Endodermal cell (in vitro differentiated cells): ENCODE measurements at places on chromosomes 7 and 10. TPM values are rescaled to one million over a fixed set of nuclear protein-coding genes. Genes with fewer than 3 reads are reported as not detected.

Gene LEP
- total RNA-seq: not detected in 3 replicates

DNA sequence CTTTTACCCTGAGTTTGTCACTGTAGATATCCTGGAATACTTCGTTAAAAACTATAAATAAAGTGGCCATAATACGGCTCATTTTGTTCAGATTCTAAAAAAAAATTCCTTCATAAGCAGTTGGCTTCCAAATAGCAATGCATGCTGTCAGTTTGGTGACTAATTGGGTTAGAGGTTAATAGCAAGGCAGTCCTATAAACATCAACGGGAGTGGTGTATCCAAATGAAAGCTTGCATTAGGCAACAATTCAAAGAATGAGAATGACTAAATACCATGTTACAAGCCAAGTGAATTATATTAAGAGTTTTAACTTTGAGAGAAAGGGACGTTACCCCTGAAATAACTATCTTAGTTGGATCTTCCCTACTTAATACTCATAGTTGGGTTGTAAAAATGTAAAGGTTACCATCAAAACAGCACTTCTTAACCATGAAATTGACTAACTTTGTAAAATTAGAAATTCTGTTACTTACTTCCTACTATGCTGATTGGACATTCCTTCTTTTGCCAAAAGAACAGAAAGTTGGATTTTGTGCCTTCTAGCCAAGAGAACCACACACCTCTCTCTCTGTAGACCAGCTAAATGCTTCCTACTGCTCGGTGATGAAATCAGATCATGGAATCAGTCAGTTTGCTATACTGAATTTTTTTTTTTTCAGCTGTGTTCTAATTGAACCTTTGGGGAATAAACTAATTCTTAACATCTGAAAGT, 98.0 kb downstream of the KAT6B start:
- DNase-seq: no peak

DNA sequence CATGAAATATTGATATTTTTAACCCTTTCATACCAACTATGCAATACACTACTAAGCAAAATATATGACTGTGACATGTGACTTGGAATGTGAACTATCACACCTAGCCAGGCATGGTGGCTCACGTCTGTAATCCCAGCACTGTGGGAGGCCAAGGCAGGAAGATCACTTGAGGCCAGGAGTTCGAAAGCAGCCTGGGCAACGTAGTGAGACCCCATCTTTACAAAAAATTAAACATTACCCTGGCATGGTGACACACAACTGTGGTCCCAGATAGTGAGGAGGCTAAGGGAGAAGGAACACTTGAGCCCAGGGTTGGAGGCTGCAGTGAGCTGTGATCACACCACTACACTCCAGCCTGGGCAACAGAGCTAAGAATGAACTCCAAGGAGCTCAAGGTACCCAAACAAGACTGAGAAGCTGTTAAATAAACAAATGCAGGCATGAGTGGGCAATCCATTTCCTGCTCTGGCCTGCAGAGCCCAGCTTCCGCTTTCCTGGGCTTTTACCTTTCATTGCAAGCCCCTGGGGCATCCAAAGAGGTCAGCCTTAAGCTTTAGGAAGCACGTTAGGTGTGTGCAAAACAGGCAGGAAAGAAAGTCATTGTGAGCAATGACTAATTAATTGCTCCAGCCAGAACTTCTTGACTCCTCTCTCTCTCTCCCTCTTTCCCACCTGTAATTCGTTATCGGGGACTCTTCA, 162.1 kb upstream of the FOXK1 start:
- DNase-seq: no peak

GRCh38 chr7:69787736-69788431, 189.6 kb downstream of the AUTS2 start:
- DNase-seq: no peak

GRCh38 chr10:89887406-89887805, 186.0 kb downstream of the KIF20B start:
- DNase-seq: no peak

- no peak for DNase-seq
Measured at GRCh38 chr7:30201161-30201666, 66.4 kb downstream of the MTURN start.

Gene PLEKHS1
- not detected in 2 replicates for total RNA-seq

DNA sequence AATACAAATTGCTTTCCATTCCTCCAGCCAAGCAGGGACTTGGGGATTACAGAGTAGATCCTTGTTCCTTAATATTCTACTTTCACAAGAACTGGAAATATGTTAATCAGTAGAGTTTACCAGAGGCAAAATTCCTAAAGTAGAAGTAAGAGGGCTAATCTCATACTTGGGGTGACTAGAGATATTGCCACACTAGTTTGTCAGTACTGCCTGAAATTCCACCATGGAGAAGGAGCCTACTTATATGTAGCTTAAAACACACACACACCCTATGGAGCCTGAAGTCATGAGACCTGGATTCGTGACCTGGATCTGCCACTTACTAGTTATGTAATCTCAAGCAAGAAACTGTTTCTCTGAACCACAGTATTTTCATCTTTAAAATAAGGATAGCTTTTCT, 33.9 kb downstream of the STRIP2 start:
- DNase-seq: no peak

DNA sequence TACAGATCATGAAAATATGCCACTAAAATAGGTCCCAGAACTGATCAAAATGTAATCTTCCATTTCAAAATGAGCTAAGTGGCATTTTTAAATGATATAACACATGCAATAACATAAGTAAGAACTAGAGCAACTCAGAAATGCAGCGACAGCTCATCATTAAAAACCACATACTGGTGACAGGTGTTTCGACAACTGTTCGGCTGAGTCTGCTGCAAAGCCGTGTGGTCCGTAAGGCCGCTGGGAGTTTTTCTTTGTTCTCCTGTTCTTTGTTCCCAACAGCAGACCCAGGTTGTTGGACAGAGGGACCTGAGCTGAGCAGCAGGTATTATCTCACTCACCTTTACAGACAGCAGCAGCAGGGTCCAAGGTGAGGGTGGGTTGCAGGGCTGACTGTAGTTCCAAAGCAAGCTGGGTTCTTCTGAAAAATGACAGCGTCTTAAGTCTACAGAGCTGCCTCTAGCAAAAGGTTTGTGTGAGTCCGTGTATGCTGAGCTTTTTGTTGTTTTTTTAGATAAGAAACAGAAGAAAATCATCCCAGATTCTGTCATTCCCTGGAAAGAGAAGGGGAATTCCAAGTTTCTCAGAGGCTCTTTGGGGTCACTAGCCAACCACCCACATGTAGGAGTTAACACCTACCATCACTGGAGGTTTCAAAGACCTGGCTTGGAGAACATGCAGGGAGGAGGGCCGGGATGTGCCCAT, 45.4 kb upstream of the MACROH2A2 start:
- no peak for DNase-seq

DNA sequence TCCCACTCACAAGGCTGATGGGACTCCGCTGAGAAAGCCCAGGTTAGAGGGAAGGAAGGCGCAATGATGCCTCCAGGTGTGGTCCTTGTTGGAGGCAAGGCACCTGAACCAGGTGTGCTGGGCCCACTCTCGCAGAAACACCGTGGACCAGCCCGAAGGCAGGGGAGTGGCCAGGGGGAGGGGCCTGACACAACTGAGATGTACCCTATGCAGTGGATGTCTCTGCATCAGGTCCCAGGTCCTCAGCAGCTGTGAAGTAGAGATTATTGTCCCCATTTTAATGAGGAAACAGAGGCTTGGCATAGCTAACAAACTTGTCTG, 32.0 kb downstream of the GBX1 start:
- DNase-seq: no peak

- no peak for DNase-seq
Measured at GRCh38 chr10:35446439-35446838, 110.1 kb downstream of the CCNY start.

- no peak for DNase-seq
Measured at GRCh38 chr7:33868166-33868565, 37.2 kb upstream of the BMPER start.

Gene ZNF107
- total RNA-seq: 16.9 and 17.9 TPM in 2 replicates

Gene EVX1
- 0.28 to 4.9 TPM (median 4.5 TPM) in 3 replicates for total RNA-seq

- no peak for DNase-seq
Measured at GRCh38 chr10:87613751-87614150, 45.9 kb upstream of the PAPSS2 start.

DNA sequence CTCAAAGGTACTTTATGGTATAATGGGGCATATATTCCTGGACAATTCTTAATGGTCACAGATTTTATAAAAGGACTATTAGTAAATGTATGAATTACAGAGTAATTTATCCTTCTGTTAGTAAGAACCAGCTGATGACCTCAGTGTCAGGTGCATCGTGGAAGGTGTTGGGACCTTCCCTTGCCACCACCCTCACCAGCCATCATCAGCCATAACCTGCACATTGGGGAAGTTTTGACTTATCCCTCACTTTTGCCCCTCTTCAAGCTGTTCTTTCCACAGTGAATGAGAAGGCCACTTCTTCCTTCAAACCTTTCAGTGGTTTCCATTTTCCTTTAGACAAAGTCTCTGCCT, 52.2 kb downstream of the FIGNL1 start:
- no peak for DNase-seq

GRCh38 chr7:27601217-27601616, 61.5 kb downstream of the HIBADH start:
- no peak for DNase-seq

Gene AVPI1
- total RNA-seq: 3.9 and 4.2 TPM in 2 replicates

DNA sequence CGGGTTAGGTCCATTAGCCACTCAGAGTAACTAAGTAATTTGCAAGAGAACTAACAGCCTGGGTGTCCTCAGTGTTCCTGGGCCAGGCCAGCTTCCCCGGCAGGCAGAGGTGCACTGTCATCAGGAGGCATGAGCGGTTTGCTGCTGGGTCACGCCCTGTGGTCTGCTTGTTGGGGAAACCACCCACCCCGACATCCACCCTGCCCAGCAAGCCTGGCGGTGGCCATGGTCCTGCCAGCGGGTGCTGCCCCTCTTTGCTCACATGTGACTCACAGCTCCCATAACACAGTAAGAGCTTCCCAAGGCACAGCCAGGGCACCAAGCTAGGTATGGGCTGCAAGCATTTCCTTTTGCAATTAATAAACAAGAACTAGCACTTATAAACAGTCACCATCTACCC, 75.9 kb downstream of the RGS10 start:
- no peak for DNase-seq

GRCh38 chr7:50142425-50143017, 49.5 kb upstream of the ZPBP start:
- DNase-seq: no peak

DNA sequence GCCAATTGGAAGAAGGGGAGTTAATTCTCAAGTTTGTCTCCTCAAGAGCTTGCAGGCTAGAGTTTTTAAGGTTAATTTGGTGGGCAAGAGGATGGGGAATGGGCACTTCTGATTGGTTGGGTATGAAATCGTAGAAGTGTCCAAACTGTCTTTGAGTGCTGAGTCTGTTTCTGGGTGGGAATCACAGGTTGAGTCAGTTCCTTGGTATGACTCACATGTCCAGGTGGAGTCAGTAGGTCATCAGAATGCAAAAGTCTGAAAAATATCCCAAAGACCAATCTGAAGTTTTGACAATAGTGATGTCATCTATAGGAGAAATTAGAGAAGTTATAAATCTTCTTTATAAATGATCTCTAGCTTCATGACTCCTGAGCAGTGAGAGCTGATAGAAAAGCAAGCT, 1252.2 kb downstream of the REEP3 start:
- DNase-seq: no peak

GRCh38 chr10:48802611-48803071, 118.0 kb downstream of the WDFY4 start:
- DNase-seq: no peak

- no peak for DNase-seq
Measured at GRCh38 chr7:53111031-53111430, 75.6 kb downstream of the POM121L12 start.

GRCh38 chr7:97118306-97118917, 914 bp downstream of the SDHAF3 start:
- no peak for DNase-seq

DNA sequence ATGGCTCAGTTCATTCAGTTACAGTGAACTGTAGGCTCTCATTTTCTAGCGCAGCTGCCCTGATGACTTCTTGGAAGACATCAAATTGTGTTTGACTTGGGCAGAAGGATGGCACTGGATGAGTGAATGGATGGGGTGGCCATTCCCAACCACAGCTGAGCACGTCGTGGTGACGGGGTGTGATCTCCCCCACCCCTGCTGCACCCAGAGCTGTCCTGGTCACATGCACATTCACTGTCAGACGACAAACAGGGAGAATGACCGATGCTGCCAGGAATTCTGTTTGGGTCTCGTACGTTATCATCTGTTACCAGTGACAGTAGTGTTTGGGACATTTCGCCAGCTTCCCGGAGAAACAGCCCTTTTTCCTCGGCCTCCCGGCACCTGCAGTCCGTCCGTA, 623.2 kb downstream of the SDK1 start:
- no peak for DNase-seq

DNA sequence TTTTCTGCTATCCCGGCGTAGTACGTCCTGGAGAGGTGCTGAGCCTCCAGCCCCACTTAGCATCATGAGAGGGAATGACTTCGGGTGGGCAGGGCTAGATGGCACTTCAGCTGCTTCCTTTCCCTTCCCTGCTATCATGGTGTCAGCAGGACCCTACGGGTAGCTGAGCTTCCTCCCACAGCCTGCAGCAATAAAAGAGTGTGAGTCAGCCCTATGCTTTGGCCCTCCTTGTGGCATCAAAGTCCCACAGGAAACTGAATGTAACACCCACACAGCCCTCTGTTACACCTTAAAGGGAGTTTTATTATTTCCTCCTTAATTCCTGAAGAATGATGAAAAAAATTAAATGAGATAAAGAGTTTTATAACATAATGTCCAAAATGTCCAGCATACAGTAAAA, 458.1 kb downstream of the RPS24 start:
- DNase-seq: no peak

- no peak for DNase-seq
Measured at GRCh38 chr10:60044242-60044641, 137.9 kb upstream of the CCDC6 start.

GRCh38 chr10:21330628-21331020, 194.9 kb downstream of the SKIDA1 start:
- DNase-seq: no peak

GRCh38 chr10:43090188-43090587, 13.3 kb downstream of the RET start:
- no peak for DNase-seq

Gene ADIRF
- total RNA-seq: 0.53 to 1.4 TPM in 2 of 3 replicates, not detected in the other

- DNase-seq: no peak
Measured at GRCh38 chr10:106479636-106480035, 684.9 kb downstream of the SORCS1 start.

Gene VSTM4
- total RNA-seq: 0.28 to 0.77 TPM (median 0.65 TPM) in 3 replicates

DNA sequence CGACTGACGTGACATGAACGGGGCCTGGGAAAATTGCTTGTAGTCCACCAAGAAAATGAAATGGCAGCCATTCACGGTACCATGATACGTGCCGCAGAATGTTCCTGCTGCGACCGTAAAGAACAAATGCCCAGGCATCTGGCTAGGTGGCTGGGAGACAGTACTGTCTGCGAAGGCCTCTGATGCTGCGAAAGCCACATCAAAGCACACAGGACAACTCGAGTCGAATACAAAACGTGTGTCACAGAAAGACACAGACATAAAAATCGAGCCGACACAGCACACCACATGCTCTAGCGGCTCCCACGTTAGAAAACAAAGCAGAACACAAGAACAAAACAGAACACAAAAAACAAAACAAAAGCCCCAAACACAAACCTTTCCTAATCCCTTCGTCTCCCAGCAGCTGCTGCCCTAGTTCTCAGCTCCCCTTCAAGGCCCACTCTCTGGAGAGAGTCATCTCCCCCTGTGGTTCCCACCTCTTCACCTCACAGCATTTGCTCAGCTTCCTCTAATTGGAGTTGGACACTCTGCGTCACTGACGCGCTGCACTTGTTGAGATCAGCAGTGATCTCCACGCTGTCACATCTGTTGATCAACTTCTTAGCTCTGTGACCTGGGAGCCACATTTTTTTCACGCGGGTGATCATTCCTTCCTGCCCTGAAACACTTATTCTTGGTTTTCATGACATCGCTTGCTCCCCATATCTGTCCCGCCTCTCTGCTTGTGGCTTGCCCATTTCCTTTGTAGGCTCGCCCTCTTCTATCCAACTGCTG, 112.2 kb downstream of the CLEC2L start:
- DNase-seq: no peak
